D721Med (cell line): ENCODE measurements at places on chromosomes 7 and 10.

GRCh38 chr7:139087212-139087611 is 22.3 kb downstream of the ZC3HAV1 start:
- no peak for DNase-seq

- DNase-seq: no peak
These were observed 528.9 kb downstream of the HTR7 start for GRCh38 chr10:90328896-90329295.

- DNase-seq: no peak
These were observed 153.7 kb downstream of the FANK1 start for GRCh38 chr10:126049759-126050700.

DNA sequence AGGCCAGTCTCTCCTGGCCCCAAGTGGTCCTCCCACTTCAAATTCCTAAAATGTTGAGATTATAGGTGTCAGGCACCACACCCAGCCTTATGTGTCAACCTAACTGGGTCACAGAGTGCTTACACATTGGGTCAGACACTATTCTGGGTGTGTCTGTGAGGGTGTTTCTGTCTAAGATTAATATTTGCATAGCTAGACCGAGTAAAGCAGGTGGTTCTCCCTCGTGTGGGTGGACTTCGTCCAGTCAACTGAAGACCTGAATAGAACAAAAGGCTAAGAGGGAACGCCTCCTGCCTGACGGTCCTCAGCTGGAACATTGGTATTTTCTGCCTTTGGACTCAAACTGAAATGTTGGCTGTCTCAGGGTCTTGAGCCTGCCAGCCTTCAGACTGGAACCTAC is 11.5 kb downstream of the PPIF start:
- DNase-seq: no peak

DNA sequence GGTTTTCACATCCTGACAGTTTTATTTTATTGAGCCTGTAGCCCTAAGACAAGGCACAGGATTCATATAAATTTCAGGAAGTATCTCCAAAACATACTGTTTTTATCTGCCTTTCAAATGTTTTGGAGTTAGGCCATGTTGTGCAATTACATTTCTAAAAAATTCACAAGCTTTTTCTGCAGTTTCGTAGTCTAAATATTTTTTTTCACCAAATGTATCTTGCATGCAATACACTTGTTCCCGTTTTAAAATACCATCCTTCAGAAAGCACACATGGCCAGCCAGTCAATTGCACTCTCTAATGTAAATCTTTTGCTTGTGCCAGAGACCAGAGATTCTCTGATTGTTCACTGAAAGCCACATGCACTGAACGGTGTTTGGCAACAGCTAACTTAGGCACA is 161.5 kb upstream of the PRKCQ start:
- no peak for DNase-seq

DNA sequence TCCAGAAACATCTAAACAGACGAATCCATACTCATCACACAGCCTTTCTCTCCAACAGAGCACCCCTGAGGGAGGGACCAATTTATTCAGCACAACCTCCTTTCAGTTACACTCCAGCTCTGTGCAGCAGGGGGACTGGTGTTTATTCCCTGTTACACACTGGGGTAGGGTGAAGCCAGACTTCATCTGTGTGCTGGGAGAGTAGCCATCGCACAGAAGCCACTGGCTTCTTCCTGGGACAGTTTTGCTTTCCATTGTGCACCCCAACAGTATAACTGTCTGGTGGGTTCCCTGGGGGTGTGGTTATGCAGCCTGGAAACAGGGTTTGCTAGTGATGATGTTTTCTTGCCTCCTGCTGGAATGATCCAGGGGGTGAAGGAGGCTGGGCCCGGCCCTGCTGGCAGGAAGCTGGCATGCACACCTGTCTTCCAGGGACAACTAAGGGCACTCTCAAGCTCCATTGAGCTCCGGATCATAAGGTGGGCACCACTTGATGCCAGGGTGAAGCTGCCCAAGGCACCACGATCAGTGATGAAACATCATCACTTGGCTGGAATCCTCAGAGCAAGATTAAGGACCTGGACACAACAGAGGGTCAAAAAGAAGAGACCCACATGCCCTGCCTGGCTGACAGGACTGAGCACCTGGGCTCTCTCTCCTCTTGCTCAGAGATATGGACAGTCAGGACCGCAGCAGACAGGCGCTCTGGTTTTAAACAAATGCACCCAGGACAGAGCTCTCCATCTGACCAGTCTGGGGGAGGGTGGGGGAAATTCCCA is 293.2 kb downstream of the GRID1 start:
- no peak for DNase-seq

DNA sequence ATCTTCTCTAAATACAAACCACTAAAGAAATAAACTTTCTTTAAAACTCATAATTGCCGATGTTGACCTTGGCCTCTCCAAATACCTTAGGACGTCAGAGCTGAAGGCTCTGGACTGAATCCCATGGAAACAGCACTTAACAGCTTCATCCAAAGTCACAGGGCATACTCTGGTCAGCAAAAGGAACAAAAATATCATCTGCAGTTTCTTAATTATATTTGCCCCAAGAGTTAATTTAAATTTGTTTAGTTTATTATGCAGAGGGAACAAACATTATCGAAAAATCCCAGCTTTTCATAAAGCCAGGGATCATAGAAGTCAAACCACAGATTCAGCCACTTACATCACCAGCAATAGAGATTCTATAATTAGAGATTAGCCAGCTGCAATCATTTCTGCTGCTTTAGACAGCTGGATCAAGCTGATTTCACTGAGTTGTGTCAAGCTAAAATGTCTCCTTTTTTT is 20.5 kb upstream of the FAM13C start:
- DNase-seq: no peak

DNA sequence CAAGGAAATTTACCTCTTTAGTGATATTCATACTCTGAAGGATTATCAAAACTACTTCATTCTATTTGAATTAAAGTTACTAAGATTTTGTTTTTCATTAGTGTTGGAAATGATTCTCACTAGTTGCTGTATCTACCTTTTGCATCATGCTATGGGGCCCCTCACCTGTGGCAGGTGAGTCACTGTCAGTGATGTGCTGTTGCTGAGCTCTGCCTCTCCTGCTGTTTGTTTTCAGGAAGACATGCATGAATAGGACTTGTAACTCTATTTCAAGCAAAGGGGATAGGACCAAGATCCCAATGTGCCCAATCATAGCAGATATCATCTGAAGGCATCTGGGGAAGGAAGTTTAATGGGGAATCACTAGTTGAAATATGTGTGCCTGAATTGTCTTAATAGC is 57.4 kb upstream of the AGR3 start:
- DNase-seq: no peak

GRCh38 chr7:52254396-52255010 is 780.9 kb upstream of the POM121L12 start:
- DNase-seq: no peak

- DNase-seq: no peak
These were observed 106.6 kb upstream of the SHH start for GRCh38 chr7:155918720-155919390.

DNA sequence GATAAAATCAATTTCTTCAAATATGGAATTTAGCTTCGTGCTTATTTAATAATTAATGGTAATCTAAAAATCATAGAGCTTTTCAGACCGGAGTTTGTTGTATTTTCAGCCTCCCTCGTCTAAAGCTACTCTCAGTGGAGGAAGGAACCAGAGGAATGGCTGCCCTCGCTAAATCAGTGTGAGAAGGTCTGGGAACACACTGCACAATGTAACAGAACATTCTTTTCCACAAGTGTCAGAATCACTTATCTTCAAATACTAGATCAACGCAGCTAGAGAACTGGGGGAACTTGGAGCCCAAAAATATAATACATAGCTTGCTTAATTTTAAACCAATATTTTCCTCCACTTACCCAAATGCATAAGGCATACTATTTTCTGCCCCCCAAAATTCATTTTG is 148.5 kb downstream of the MTERF1 start:
- DNase-seq: no peak

DNA sequence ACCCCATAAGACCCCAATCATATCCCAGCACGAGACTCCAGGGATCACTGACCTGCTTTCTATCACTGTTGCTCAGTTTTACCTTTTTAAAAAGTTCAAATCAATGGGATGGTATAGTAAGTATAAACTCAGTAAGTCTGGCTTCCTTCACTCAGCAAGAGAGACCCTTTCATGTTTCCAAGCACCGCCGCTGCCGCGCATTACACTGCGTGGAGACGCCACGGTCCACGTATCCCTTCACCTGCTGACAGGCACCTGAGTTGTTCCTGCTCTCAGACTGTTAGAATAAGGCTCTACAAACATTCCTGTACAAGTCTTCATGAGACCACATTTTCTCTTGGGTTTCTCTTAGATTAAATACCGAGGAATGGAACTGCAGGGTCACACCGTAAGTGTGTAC is 28.3 kb downstream of the MAD1L1 start:
- DNase-seq: no peak

- no peak for DNase-seq
These were observed 35.0 kb downstream of the ARMH3 start for GRCh38 chr10:102020938-102021337.

DNA sequence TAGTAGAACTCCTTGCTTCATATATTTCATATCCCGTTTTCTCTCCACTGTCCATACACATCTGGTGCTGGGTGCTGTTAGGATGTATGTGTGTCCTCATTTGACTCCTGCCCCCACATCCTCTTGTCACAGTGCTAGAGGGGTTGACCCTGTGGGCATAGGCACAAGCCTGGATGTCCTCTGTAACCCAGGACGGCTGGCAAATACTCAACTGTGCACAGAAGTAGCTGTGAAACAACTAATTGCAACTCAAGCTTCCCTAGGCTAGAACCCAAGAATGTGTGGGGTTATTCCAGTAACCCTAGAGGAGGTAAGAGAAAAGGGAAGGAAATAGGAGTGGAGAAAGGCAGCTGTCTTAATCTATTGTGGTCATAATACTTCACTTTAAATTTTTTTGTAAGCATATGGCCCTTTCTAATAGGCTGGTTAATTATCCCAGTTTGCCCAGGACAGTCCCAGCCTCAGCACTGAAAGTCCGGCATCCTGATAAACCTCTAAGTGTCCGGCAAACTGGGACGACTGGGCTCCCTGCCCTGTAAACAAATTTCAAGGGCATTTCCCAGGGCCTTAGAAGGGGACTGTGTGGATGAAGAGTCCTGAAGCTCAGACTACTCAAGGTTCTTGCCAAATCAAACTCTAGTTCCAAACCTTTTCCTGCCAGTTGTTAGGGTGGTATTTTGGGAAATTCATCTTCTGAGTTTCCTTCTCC is 283.2 kb upstream of the CELF2 start:
- DNase-seq: no peak

DNA sequence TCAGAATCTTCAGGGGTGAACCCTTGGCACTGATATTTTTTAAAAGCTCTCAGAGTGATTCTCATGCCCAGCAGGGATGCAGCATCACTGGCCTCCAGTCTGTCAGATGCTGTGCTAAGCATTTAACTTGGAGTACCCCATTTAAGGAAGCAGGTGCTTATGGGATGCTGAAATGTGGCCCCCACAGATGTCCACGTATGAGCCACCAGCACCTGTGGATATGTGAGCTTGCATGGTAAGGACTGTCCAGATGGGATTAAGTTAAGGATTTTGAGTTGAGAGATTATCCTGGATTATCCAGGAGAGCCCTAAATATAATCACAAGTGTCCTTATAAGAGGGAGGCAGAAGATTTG is 17.7 kb downstream of the CHST3 start:
- DNase-seq: no peak

GRCh38 chr10:5478694-5479305 is 20.6 kb downstream of the CALML5 start:
- no peak for DNase-seq

DNA sequence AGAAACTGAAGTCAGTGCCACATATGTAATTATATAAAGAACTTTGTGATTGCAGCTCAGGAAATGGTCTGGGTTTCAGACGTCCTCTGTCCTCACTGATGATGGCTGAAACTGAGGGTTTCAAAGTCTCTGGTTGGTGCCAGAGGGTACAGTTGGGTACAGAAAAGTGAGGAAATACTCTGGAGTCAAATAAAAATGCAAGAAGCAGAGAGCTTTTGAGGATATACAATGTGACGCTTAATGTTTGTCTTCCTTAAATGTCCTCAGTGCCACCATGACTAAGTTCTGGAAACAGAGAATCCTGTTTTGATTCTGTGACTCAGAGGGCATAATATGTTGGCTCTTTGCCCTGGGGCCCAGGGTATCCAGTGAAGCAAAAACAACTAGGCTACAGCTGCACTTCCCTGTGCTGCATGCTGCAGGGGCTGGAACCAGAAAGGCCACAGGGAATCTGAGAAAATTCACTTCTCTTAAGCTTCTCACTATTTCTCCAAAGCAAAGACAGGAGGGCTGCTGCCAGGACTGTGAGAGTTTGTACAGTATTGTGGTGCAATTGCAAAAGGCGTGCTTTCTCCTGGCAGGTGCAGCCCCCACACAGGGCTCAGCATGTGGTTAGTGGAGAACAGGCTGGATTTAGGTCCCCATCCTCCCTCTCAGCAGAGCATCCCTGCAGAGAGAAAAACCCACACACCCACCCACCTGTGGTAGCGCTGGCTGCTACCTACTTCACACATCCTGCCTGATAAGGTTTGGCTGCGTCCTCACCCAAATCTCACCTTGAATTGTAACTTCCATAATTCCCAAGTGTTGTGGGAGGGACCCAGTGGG is 169.5 kb upstream of the SVIL start:
- no peak for DNase-seq

DNA sequence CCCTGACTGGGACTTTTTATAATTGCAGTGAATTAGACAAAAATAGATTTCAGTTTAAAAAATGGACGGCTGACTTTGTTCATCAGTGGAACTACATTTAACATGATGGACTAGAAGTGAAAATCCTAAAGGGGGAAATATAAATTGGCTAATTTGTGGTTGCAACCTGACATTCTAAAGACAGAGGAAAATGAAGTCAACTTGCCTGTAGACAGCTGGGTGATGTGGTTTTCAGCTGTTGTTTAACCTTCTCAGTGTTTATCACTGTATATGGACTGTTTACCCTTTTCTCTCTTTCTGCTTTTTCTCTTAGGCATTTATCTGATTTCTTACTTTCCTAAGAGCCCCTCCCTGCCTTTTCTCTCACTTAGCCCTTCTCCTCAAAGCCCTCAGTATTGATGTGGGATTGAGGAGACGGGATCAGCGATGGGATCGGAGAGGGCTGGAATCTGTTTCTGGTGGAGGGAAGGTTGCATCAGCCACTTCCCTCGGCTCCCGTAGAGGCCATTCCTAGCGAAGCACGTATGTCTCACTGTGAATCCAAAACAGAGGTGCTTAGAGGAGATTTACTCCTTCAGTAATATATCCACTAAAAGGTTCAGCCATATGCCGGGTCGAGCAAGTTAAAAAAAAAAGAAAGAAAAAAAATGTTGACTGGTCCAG is 109.0 kb upstream of the KLF6 start:
- DNase-seq: no peak

GRCh38 chr7:36006636-36007229 is 146.3 kb upstream of the EEPD1 start:
- DNase-seq: no peak

DNA sequence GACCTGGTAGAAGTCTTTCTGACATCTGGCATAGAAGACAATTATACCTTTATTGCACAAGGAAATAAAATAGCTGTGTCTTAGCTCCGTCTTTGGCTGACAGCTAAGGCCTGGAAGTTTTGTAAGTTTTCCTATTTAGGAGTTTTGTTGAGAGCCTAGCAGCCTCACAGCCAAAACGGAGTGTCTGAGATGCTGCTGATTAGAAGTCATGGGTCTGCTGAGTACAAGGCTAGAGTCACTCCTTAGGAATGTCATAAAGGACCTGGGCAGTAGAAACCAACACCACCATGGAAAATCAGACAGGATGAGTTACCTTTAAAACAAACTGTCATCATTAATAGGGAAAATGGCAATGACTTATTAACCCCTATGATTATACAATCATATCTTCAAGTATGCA is 442.5 kb downstream of the KCNMA1 start:
- DNase-seq: no peak

GRCh38 chr10:115417585-115418265 is 324.6 kb downstream of the ATRNL1 start:
- DNase-seq: no peak

- DNase-seq: no peak
These were observed 236.6 kb downstream of the POM121L12 start for GRCh38 chr7:53272081-53272480.
